T47D (cell line): ENCODE measurements at places on chromosomes 11 and 22.

GRCh38 chr11:92340839-92341238, 116.2 kb downstream of the FAT3 start:
- DNase-seq, result peak; percentile 65

GRCh38 chr11:118610225-118610772, 2.9 kb downstream of the PHLDB1 start:
- DNase-seq, result no peak

DNA sequence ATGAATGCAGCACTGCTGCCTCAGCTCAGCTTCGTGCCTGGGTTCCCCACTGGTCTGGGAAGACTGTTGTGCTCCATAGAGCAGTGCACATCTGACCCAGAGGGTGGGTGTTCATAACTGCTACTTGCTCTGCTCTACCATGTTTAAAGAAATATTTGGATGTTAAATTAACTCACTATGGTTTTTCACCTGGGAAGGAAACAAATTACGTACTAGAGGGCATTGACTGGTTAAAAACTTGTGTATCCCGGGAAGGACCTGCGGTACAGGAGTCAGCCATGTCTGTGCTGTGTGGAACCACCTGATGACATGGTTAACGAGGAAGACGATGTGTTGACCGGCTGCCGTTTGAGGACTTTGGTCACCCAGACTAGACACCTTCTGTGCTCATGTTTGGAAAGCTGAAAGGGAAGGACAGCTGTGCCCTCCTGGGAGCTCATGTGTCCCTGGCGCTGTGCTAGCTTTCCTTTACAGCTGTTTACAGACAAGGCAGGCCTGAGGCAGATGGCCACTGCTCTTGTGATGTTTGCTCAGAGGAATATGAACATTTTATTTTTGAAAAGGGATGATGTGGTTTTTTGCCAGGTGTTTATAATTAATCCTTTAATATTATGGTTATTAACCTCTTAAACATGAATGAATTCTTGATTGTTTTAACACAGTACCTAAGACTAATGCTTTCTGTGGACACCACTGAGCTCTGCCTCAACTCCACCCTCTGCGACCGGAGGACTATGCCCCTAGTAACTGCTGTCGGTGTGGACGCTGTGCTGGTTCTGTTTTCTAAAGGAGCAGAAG, 14.3 kb upstream of the AIFM3 start:
- DNase-seq, result no peak

GRCh38 chr11:78740199-78741071, 165.8 kb upstream of the NARS2 start:
- no peak for DNase-seq

- DNase-seq, result no peak
These were observed 9.1 kb downstream of the LMF2 start for GRCh38 chr22:50498322-50498890.

DNA sequence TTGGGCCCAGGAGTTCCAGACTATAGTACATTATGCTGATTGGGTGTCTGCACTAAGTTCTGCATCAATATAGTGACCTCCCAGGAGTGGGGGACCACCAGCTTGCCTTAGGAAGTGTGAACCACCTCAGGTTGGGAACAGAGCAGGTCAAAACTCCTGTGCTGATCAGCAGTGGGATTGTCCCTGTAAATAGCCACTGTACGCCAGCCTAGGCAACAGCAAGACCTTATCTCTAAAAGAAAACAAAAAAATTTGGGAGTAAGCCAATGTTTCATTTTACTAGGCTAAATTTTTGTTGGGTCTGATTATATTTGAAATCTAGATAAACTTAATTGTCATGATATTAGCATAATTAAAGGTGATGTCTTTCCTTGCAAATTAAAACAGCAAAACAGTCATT, 3.4 kb downstream of the DEPDC5 start:
- no peak for DNase-seq

GRCh38 chr11:8345179-8345578, 81.5 kb upstream of the LMO1 start:
- no peak for DNase-seq

DNA sequence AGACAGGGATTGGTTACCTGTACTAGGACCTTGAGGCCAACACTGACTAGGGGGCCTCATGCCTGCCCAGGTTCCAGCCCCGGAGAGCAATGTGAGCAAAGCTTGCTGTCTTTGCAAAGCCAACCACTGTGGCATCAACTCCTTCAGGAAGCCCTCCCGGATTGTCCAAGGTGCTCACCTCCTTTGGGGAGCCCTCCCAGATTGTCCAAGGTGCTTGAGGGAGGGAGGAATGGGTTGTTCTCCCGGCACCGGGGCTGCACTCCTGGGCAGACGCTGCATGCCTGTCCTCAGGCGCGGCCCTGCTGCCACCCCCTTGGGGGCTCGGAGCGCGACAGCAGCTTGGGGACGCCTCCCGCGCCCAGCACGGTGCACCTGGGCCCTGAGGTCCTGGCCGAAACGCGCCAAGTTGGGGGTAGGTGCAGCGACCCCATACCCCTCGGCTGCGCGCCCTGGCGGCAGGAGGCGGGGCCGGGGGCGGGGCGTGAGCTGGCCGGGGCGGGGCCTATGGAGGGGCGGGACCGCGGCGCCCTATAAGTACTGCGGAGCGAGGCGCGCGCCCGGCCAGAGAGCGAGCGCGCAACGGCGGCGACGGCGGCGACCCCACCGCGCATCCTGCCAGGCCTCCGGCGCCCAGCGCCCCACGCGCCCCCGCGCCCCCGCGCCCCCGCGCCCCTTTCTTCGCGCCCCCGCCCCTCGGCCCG, at the start of gene CD81:
Gene CD81 (plus strand): TSS at position 560 of the 701 bp plus-strand sequence. CDS start 240 bp downstream, outside the sequence.
- peak; percentile 41 for DNase-seq

DNA sequence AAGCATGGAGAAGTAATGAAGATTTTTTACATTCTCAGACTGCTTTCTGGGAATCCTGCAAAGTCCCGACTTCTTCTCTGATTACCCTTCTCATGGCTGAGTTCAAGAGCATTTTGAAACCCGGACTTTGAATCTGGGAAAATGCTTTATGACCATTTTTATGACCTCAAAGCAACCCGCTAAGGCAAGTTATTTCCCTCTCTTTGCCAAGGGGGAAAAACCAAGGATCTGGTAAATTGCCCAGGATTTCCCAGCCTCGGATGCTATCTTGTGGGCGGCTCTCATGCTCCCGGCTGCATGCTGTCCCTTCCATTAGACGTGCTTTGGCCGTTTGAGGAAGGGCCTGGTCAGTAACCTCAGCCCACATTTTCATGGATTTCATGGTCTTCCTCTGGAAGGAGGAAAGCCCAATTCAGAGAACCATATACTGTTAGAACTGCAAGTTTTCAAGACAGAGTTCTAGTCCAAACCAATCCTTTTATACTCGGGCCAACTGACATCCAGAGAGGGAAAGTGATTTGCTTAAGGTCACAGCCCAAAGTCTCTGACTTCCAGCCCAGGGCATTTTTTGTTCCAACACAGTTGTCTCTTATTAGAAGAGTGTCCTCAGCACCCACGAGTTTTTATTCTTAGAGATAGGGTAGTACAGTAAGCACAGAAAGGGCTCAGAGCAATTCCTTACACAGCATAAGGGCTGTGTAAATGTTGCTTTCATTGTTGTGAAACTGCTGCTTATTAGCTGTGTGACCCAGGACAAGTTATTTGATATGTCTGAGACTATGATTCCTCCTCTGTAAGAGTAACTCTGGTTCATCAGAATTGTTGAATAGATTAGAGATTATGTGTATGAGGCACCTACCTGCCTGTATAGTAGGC, 77.4 kb downstream of the NAV2 start:
- DNase-seq, result no peak

DNA sequence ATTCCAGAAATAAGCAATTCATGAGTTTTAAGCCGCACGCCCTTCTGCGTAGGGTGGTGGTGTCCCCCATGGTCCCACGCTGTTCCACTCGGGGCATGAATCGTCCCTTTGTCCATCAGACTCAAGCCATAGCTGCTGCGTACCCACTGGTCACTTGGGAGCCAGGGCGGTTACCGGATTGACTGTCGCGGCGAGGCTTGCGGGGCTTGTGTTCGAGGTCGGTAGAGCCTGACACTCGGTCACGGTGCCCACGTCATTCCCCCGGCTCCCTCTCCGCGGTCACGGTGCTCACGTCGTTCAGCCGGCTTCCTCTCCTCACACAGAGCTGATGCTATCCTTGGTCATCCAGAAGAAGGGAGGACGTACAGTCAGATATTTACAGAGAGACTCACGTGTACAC, 1227.0 kb downstream of the BRD1 start:
- no peak for DNase-seq
